GM20000 (cell line): ENCODE measurements at places on chromosomes 16 and 17.

GRCh38 chr16:23452572-23453337 lies at the start of gene COG7:
Gene COG7, minus strand, starts transcription at chr16:23453189. Its CDS starts 195 bp downstream, at chr16:23452994.
- DNase-seq: peak; percentile 84

DNA sequence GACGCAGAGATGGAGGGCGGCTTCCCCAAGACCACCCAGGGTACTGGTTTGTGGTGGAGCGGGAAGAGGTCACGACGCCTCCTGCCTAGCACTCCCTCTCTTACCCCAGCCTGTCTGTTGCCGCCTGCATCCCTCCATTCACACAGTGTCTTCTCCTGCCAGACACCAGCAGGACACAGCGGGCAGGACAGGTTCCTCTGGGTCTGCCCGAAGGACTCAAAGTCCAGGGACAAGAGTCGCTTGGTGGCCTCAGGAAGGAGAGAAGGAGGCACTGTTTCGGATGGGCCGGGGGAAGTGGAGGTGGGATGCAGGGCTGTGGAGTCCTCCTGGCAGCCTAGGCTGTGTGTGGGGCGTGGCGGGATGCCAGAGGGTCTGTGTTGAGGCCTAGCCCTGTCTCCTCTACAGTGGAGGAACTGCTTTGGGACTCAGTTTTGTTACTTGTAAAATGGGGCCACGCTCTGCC lies 19.6 kb upstream of the TNS4 start:
- DNase-seq: no peak

DNA sequence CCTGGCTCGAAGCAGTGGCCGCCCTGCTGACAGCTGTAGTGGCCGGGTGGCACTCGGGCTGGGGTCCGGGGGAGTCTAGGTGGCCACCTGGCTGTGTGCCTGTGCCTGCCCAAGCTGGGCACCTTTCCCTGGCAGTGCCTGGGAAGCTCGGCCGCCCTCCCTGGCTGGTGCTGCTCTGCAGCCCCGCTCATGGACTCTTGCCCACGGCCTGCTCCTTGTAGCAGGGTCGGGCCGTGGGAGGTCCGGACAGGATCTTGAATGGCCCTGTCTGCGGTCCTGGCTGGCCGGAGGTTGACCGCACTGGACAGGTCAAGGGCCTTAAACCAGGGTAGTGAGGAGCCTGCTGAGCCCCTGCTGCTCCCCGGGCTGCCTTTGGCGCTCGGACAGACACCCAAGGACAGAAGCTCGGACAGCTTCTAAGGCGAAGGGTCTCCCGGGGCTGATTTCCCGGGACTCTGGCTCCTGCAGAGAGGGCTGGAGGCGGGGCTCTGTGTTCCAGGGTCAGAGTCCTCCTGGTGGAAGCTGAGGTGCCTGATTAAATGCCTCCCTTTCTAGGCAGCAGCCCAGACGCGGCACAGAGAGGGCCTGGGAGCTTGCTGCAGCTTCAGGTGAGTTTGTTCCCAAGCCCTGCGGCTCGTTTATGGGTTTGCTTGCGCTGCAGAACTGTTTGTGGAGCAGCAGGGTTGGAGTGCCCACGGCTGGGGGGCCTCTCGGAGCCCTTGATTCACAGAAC lies 6.0 kb downstream of the CAPN15 start:
- DNase-seq: no peak

- DNase-seq: no peak
These were observed 22.7 kb upstream of the TNFRSF13B start for GRCh38 chr17:16994631-16995030.

- DNase-seq: no peak
These were observed 3.8 kb downstream of the LITAFD start for GRCh38 chr16:8885674-8886592.

GRCh38 chr17:13540546-13540945 lies 61.2 kb downstream of the HS3ST3A1 start:
- DNase-seq: no peak

- DNase-seq: no peak
These were observed 999 bp upstream of the FLYWCH2 start for GRCh38 chr16:2881783-2882649.

DNA sequence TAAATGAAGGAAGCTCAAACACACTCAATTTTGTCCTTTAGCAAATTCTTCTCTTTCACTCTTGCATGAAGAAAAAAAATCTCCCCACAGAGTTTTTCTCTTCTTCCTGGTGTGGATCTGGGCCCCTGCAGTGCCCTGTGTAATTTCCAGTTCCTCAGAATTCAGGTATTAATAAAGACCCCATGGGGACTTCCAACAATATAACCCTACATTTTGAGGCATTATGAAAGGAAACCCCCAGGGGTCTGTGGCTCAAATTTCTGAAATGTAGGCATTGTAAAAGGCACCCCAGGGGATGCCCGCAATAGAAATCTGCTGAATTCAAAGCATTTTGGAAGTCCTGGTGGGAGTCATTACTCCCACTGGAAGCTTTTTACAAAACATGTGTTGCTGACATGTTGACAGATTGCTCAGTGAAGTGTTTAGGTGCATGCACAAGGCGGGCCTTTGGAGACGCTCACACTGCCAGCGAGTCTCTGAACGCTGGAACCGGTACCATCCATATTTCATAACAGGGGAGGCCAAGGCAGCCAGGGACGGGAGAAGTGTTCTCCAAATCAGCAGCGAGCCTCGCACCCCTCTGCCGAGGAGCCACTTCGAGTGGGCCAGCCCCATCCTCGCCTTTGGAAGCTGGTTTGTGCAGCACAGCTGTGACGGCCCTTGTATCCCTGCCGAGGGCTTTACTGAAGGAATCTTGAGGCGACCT lies 154.0 kb downstream of the ZNF423 start:
- DNase-seq: no peak

- DNase-seq: no peak
These were observed 3.9 kb downstream of the SLC47A2 start for GRCh38 chr17:19712436-19713004.

DNA sequence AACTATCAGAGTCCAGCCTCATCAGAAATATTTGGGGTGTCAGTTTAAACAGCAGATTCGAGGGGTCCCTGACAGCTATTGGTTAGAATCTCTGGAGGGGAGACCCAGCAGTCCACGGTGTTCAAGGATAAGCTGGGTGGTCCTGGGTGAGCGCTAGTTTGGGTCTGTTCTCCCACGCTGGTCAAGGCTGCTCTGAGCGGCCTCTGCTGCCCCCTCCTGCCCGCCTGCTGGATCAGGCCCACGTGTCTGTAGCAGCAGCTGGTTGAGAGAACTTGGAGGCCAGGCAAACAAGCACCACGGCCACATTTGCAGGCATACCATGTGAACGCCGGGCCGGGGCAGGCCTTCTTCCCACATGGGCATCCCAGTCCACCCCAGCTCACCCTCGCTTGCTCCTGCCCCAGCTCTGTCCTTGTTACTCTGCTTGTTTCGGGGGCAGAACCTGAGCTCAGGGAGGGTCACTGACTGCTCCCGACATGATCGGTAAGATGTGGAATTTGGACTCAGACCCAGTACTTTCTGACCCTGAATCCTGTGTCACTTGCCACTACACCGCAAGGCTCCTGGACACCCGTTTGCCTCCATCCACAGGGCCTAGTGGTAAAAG lies 7.4 kb downstream of the FOXF1 start:
- peak; percentile 79 for DNase-seq

DNA sequence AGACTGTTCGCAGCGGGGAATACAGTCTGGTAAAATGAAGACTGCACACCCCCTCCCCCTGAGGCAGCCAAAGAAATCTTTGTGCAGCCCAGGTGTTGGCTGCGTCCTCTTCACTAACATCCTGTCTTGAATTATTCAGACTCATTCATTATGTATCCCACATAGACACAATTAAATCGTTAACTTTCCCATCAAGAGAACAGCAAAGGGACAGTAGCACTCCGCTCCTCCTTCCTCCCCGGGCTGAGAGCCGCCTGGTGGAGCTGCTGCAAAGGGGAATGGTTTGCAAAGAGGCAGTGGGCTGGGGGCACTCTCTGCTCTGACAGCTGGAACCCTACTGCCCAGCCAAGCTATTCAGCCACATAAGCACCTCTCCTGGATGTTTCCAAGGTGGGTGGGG lies 290.0 kb upstream of the SOX9 start:
- no peak for DNase-seq

DNA sequence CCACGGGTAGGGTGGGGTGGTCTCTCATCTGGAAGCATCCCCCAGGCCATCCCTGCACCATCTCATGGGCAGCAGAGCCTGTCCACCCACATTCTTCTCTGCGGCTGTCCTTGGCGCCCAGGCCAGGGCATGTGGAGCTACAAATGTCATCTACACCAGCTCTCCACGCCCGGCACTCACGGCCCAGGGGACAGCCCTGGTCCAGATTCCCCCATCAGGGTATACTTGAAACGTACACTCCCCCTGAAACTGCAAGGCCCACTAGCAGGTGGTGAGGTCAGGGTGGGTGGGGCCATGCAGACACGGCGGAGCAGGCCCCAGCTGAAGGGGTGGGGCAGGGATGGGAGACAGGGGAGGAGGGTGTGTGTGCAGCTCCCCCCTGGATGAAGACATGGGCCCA lies 3.2 kb upstream of the SOX8 start:
- no peak for DNase-seq

DNA sequence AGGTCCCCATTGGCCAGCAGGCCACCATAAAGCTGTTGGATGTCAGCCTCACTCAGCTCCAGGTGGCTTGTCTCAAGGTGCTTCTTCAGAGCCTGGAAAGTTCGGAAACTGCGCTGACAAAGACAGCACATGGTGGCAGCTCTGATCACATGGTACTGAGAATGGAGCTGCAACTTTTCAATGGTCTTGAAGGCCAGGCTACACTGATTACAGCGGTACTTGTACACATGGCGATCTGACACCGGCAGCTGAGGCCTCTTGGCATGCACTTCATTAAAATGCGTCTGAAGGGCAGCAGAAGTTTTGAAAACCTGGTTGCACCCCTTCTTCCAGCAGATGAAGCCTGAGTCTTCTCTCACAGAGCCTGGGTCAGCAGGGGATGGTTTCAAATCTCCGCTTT lies 249.7 kb downstream of the ZFHX3 start:
- no peak for DNase-seq

DNA sequence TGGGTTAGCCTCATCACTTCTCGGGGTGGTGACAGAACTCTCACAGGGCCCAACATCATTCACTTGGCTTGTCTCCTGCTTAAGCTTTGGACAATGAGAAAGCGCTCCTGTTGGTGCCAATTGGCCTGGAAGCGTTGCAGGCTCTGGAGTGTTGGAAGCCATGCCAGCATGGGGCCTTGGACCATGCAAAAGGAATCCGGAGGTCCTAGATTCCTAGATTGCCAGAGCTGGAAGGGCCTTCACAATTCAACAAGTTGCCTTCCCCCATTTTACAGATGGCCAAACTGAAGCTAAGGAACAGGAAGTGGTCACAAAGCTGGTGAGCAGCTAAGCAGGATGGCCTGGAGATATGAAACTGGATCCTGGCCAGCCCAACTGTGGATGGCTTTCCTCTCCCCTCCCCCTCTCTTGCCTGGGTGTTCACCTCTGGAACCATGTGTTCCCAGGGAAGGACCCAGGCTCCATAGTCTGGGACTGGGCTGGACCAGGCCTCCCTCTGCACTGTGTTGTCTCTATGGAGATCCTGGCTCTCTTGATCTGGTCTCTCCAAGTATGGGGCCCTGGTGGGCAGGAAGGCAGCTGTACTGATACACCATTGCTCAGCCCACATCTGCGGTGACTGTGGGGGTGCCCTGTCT lies 6.0 kb upstream of the IGFBP4 start:
- DNase-seq: no peak

DNA sequence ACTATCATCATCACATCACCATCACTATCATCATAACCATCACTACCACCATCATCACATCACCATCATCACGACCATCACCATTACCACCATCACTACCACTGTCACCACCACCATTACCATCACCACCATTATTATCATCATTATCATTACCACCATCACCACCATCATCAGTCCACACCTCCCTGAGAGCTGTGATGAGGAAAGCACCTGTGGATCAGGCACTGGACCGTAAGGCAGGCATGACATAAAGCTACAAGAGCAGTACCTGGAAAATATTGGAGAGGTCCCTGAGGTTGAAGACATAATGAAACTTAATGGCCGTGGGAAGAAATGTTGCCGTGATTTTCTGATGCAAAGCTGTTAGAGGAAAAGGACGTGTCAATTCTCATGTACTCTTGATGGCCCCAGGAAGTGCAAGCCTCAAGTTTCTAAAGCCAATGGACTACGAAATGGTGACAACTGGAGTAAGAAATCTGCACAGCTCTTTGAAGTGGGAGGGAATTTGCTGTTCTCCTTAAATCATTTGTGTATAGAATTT lies 98.4 kb downstream of the DNAH17 start:
- no peak for DNase-seq

GRCh38 chr16:76226011-76226410 lies 51.2 kb upstream of the CNTNAP4 start:
- DNase-seq: no peak

- DNase-seq: no peak
These were observed 32.7 kb downstream of the ADAMTS18 start for GRCh38 chr16:77402118-77402517.
